ENCODE measurements at places on chromosomes 5 and 9.

GRCh38 chr9:3238236-3238635, 287.6 kb downstream of the RFX3 start:
- no peak for DNase-seq

- DNase-seq, result no peak
Observed at GRCh38 chr9:124280176-124280691, 22.5 kb downstream of the NEK6 start.

- DNase-seq, result no peak
Observed at GRCh38 chr5:55569513-55569865, 34.7 kb upstream of the PLPP1 start.

DNA sequence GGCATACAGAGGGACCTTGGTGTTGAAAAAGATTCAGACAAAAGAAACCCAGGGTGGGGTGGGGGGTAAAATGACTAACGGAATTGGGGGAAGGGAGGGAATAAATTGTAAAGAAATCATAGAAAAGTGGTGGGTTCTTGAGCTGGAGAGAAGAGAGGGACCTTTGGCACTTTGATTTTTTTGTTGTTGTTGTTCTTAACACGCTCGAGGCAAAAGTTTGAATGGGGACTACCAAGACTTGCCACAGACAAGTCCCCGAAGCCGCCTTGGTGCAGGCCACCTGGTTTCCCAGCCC, 616 bp downstream of the VCAN start:
- no peak for DNase-seq

Data from T-helper 1 cell (primary cell).